ENCODE measurements at places on chromosomes 12 and 14.

DNA sequence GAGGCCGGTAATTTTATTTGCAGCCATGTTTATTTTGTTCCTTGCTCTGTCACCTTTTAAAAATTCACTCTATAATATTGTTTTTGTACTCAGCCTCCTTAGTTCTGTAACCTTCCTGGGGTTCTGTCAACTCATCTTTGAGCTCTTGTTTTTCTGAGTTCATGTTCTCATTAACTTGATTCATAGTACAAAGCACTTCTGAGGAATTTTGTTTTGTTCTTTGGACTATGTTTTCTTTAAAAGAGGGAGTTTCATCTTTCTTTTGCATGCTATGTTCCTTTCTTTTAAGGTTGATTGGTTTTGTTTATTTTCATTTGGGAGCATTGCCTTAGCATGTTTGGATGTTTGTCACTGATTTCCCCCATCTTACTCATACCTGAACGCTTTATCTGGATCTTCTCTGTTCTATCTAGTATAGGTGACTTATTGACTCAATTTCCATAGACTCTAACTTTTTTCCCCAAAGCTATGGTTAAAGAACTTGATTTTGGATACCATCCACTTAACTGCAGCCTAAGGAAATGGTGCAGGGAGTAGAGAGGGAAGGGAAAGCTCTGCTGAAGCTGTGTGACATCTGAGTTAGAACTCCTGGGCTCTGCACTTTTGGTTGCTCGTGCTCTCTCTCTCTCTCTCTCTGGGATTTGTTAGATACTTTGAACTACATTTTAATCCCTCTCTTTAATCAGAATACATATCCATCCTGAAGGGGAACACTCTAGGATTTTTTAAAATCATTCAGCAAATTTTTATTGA, 268.5 kb downstream of the PAWR start:
- peak; percentile 55 for DNase-seq

DNA sequence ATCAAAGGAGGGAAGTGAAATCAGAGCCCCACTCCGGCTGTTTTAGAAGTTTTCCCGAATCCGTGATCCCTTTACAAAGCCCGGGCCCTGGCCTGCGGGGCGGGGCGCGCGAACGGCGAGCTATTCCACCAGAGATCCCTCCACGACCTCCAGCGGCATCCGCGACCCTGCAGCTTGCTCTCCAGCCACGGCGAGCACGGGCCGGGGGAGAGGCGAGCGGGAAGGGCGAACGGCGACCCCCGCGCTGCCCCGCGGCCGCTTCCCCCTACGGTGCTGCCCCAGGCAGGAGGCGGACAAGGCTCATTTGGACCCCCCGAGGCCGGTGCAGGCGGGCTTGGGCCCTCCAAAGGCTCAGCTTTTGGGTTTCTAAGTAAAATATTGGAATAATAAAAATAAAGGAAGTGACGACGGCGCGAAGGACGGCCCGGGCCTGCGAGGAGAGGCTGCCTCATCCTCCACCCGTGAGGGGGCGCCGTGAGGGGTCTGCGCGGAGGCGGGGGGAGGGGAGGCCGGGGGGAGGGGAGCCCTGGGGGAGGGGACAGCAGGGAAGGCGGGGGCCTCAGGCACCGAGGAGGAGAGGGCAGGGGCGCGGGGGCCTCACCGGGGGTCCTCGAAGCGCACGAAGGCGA, 613 bp downstream of the SRSF9 start:
- DNase-seq = peak; percentile 15

- no peak for DNase-seq
Measured at GRCh38 chr12:119686355-119686754, 18.4 kb downstream of the PRKAB1 start.

DNA sequence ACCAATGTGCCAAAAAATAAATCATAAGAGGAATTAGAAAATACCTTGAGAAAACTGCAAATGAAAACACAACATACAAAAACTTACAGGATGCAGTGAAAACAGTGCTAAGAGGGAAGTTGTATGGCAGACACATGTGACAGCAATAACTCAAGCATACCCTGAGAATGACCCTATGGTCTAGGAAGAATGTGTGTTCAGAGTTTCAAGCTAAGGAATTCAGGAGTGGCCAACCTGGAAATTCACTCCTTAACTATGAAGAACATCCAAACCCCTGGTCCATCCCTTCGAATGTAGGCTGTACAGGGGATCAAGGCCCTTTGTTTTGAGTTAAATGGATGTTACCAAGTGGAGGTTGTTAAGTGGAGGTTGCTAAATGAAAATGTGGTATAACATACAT, 16.7 kb upstream of the TTC9 start:
- no peak for DNase-seq

DNA sequence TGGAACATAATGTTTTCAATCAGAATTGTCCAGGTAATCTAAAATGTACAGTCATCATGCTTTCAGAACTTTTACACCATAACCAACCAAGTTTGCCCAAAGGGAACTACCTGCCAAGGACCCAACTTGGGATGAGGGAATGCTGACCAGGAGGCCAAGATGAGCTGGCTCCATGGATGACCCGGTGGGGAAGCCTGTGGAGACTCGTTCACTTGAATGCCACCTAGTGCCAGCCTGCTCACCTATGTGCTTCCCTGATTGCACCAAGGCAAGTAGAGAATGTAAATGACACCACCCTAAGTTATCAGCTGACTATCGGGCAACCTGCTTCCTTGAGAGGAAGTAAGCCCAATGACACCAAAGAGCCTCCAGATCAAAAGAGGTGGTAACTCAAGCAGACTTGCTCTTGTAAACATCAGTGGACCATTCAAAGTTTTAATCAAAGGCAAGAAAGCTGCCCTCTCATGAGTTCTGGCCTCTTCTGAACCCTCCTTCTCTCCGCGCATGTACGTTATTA, 137.3 kb downstream of the TTC7B start:
- no peak for DNase-seq

DNA sequence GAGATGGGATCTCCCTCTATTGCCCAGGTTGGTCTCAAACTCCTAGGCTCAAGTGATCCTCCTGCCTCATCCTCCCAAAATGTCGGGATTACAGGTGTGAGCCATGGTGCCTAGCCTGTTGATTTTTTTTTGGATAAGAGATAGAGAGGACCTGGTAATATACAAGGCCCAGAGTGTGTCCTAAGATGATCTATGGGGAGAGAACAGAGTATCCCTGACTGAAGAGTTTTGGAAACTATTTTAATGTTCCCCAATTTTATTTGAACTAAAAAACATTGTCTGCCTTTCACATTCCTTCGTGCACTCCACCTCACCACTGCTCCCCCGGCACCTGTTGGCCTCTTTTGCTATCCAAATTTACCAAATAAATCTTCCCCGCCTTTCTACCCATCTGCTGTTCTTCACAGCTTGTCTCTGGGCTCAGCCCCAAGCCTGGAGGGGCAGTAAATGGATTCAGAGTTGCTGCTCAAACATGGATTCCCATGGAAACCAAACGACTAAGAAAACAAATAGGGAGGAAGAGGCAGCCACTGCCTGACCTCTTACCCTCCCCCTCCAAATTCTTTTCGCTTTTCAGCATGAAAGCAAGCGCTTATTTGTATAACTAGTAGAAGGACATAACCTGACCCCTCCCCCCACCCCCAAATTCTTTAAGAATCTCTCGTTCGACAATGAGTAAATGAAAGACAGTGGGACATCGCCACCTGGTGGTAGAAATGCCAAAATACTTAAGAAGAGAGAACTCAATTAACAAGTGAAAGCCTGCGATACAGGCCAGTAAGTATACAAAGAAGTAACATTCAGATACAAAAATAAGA, 22.6 kb downstream of the OR10G3 start:
- DNase-seq = peak; percentile 97

DNA sequence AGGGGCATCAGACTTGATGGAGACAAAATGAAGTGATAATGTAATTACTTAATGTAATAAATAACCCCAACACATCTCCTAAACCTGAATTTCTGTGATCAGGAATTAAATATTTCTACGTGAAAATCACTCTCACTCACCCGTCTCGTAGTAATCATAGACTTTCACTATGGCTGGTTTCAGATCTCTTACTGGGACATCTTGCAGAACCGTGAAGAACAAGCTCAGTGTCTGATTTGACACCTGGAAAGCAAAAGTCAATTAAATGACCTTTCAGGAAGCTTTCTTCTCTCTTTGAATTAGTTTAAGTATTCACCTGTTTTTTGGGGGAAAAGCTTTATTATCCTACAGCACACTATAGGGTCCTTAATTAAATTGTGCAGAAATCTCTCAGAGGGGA, 47.1 kb downstream of the A2M start:
- DNase-seq = no peak

All from cerebellar cortex (tissue), 1 donor.